ENCODE measurements at places on chromosomes 2 and 18. TPM values are rescaled to one million over a fixed set of nuclear protein-coding genes. Genes with fewer than 3 reads are reported as not detected.

Gene UPP2
- total RNA-seq: not detected

Gene IL18RAP
- not detected for total RNA-seq

Gene PTPRM
- 72.0 TPM for total RNA-seq

Gene KLHL41
- 0.85 TPM for total RNA-seq

Gene ARHGAP15
- total RNA-seq: 0.09 TPM

Gene C1QL2
- not detected for total RNA-seq

Gene FBXO41
- 1.6 TPM for total RNA-seq

Gene SMAD4
- 75.0 TPM for total RNA-seq

Gene C2orf81
- total RNA-seq: 0.57 TPM

Gene STPG4
- total RNA-seq: 0.37 TPM

Gene ELOA2
- total RNA-seq: not detected

Gene FKBP1B
- total RNA-seq: 7.0 TPM

Gene CYP26B1
- total RNA-seq: 0.14 TPM

Gene RBKS
- 1.6 TPM for total RNA-seq

Gene HOXD12
- total RNA-seq: not detected

Gene FAM161A
- total RNA-seq: 1.9 TPM

Gene SH2D6
- total RNA-seq: 0.14 TPM

Gene CAPN14
- under 0.01 TPM for total RNA-seq

Gene HOXD10
- 0.18 TPM for total RNA-seq

Gene MBOAT2
- total RNA-seq: 39.4 TPM

Gene DYSF
- 0.65 TPM for total RNA-seq

Gene DSC2
- total RNA-seq: not detected

Gene SERPINB13
- not detected for total RNA-seq

Gene MYO7B
- total RNA-seq: not detected

Gene MOGAT1
- total RNA-seq: not detected

Gene LYPD6B
- 2.0 TPM for total RNA-seq

Gene IRS1
- 10.7 TPM for total RNA-seq

Gene SALL3
- not detected for total RNA-seq

All from smooth muscle cell of bladder (primary cell).